ENCODE measurements at places on chromosomes 7 and 10.

GRCh38 chr10:13201132-13201531 is 33.0 kb downstream of the UCMA start:
- no peak for DNase-seq

GRCh38 chr7:128739990-128740682 is 977 bp downstream of the CALU start:
- DNase-seq: no peak

DNA sequence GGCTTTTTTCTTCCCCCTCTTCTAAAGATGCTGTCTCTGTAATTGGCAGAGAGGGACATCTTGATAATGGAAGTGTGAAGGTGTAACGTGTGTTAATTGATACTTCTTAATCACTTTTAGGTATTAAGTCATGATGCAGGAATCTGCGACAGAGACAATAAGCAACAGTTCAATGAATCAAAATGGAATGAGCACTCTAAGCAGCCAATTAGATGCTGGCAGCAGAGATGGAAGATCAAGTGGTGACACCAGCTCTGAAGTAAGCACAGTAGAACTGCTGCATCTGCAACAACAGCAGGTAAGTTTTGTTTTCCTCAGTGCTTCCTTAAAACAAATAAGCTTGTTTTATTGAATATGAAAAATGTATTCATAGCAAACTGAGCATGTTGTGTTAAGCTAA is 11.8 kb downstream of the FOXP2 start:
- no peak for DNase-seq

GRCh38 chr10:60222047-60222446 is 167.6 kb downstream of the ANK3 start:
- no peak for DNase-seq

DNA sequence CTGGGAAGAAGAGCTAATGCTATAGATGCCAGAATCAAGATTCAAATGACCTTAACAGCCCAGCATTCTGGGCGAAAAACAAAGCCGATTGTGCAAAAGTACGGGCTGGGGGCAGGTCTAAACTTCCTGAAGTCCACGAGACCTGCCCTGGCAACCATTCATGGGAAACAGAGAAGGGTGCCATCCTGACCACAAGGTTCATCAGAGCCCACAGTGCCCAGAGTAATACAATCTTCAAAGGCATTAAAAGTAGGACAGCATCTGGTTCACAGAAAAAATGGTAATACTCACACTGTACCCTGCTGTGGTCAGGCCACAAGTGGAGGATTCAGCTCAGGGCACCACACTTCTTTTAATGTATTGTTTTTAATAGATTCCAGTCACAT is 36.1 kb downstream of the SORBS1 start:
- DNase-seq: peak; percentile 48

DNA sequence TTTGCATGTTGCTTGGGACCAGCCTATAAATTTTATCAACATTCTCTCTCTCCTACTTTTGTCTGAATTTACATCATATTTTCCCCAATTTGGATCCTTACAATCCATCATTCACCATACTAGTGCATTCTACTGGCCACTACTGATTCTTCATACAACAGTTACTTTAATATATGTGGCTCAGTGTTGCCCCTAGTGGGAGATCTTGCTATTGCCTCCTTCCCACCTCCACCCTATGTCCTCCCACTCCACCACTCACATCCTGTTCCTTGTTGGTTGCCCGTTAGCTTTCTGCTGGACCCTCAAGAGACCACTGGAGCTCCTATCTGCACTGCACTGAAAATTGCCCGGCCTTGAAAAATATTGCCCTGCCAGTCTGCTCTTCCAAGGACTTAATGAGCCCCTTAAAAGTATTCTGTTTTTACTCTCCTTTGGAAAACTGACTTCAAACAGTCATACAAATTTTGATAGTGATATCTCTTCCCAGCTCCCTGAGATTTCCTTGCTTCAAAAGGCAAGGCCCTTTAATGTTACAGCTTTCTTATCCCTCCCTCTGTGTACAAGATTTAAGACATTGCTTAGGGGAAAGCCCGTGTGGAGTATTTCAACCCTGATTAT is 243.2 kb upstream of the TMEM229A start:
- DNase-seq: no peak

- no peak for DNase-seq
These were observed 10.2 kb downstream of the SSBP1 start for GRCh38 chr7:141748396-141748795.

GRCh38 chr7:100434297-100435144 is 1.8 kb downstream of the PPP1R35 start:
- DNase-seq: no peak

- DNase-seq: no peak
These were observed 134.0 kb downstream of the PAXIP1 start for GRCh38 chr7:154868921-154869320.

GRCh38 chr10:69409968-69410367 is 6.8 kb downstream of the TACR2 start:
- no peak for DNase-seq

DNA sequence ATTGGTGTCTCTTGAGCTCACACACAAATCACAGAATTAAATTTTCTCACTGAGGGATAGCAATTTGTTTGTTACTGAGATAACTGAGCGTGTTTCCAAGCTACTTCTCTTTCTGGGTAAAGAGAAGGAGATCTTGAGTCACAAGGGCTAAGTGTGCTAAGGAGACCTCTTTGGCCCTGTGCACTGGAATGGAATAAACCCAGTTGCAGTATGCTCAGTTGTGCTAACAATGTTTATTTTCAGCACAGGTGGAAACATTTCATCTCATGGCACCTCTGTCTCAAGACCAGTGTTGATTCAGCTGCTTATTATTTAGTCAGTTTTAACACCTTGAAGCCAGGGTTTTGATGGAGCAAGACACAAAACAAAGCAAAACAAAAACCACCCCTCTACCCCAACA is 22.5 kb upstream of the UBE2H start:
- no peak for DNase-seq

DNA sequence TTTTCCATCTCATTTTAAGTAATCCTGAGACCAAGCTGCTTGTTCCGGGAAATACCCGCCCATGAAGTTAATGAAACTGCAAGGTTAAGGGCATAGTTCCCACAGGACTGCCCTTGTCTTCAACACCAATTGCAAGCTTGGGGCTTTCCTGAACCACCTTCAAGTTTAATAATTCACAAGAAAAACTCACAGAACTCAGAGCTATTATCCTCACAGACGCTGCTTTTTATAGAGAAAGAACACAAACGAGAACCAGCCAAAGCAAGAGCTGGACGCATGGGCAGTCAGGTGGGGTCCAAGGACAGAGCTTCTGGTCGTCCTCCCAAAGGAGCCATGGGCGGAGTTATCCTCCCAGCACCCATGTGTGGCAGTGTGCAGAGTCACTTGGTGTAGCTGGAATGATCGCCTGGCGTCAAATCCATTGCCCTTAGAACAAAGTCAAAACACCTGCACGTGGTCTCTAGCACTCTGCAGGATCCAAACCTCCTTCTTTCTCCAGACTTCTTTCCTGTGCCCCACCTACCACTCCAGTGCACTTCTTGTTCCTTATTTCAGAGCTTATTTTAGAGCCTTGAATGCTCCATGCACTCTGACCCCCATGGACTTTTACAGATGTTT is 56.7 kb downstream of the SNX10 start:
- peak; percentile 78 for DNase-seq

- no peak for DNase-seq
These were observed 116.0 kb downstream of the SLIT1 start for GRCh38 chr10:97069576-97070362.

DNA sequence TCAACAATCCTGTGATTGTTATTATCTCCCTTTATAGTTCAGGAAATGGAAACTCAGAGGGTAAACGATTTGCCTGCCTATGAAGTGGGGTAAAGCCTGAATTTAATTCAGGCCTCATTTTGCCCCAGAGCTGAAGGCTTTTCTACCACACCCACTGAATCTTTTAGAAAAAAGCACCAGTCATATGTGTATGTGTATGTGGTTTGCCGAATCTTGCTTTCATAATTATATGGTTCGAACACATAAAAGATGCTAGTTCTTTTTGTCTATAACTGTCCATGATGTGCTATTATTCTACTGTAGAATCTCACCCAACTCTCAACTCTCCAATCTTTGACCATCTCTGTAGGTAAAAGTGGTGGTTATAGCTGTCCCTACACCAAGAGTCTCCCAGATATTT is 83.6 kb downstream of the MYOF start:
- no peak for DNase-seq

GRCh38 chr7:70577078-70577477 is 554.9 kb upstream of the GALNT17 start:
- no peak for DNase-seq

- DNase-seq: no peak
These were observed 111.3 kb downstream of the ELFN1 start for GRCh38 chr7:1781369-1781768.

DNA sequence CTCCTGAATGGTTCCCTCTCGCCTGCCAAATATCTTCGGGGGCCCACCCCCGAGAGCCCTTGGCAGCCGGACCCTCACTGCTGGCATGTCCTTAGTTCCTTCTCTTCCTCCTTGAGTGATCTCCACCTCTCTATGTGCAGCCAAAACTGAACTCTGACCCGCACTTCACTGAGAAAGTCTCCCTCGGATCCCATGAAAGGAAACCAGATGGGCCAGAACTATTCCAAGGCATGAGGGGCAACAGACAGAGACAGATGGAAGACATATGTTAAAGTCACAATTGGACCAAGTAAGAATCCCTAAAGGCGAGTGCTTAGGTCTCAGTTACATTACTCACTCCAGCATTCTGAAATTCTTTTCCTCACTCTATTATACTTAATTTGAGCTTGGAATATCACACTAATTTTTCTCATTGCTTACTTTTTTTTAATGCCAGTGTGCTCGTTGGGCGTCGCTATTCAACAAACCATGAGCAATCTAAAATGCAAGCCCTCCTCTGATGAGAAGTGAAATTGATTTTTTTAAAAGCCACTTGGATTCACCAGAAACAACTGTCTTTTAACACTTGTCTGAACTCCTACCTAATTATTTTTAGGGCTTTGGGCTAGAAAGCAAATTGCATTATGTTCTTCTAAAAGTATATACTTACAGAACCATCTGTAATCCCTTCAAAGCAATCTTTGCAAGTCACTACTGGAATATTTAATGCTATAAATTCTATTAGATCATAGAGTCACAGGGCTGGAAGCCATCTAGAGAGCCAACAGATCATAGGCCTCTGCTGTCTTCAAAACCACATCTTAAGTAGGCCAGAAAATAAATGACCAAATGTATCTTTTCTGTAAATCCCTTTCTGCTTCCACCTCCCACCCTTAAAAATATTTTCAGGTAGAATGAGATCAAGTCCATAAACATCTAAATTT is 43.3 kb upstream of the EZH2 start:
- no peak for DNase-seq

DNA sequence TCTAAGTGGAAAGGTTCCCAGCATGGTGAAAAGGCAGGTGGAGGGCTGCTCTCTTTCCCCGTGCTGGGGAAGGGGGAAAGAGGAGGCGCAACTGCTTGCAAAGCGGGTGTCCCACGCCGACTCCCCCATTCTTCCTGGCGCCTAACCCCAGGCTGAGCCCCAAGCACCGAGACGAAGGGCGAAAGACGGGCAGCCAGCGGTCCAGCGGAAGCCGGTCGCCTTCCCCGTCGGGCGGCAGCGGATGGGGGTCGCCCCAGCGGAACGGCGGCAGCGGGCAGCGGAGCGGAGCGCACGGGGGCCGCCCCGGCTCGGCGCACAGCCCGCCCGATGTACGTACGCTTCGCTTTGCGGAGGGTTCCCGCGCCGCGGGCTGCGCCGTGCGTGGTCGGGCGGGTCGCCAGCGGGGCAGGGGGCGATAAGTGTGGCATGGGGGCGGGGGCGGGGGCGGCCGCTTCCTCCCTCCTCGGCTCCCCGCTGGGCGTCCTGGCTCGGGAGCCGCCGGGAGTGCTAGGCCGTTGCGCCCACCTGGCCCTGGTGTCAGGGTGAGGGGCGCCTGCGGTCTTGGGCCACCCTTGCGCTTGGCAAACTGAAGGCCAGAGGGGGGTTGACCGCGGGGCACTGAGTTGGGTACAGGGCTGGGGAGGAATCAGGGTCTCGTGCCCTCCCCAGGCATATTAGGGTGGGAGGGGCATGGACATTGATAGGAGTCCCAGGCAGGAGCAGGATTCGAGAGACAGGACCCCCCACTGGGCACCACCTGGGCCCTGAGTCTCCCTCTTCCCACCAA is 35.2 kb upstream of the HSPB1 start:
- DNase-seq: no peak

DNA sequence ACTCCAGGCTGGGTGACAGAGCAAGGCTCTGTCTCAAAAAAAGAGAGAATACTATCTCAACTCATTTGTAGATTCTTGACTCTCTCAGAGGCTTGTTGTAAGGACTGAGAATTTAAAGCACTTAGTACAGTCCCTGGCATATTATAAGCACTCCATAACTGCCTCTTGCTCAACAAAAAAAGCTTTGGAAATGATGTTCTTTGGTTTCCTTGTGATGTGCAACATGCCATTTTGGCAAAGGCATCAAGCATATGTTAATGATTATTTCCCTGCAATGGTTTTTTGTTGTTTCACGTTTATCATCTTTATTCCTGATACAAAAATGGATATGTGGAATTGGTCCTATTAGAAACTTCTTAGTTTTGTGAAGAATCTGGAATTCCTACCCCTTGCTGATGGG is 15.7 kb downstream of the NOLC1 start:
- DNase-seq: no peak

- no peak for DNase-seq
These were observed 4.9 kb upstream of the TCAF1 start for GRCh38 chr7:143906895-143907294.

DNA sequence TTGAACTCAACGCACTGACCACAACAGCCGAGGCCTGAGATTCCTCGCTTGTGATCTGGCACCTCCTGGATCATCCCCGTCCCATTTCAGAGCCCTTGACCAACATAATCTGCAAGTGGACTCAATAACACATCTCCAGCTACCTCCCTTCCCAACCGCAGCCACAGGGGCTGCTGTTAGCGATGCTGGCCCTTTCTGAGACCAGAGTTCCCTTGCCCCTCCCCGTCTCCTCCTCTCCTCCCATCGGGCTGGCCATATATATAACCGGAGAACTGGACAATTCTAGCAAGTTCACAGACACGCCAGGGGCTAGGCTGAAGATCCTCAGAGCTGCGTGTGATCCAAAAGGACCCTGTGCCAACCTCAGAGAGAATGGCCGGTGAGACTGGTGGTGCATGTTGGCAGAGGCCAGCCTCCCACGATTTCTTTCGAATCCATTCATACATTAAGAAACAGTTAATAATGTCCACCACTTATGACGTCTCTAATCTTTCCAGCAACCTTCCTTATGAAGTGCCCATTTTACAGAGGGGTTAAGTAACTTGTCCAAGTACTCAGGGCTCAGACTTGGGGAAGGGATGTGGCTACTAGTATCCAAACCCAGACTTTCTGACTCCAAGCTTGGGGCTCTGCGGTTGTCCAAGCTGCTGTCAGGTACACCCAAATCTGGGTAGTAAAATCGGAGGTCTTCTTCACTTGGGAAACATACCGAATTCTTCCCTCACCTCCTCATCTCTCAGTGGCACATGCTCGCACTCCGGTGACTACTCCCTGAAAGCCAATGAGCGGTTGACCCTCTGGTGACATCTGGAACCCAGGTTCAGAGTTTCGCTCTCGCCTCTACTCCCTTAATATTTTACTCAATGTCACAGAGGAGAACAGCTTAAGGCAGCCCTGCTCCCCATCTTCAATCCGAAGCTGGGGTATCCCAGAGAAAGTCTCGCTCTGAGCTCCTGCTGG is 11.2 kb upstream of the FEZF1 start:
- DNase-seq: no peak

All from kidney epithelial cell (primary cell).